ENCODE measurements at places on chromosomes 7 and 10.
A peak's percentile ranks its signal among the peaks of the same experiment; 100 is the strongest.

DNA sequence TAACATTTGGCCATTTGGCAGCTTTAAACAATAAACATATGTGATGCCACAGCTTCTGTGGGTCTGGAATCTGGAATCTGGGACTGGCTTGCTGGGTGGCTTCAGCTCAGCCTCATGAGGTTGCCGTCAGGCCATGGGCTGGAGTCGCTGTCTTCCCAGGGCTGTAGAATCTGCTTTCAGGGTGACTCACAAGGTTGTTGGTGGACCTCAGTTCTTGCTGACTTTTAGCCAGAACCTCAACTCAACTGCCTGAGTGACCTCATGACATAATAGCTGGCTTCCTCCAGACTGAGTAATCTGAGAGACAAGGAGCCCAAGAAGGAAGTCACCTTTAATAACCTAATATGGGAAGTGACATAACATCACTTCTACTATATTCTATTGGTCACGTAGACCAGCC, 44.6 kb upstream of the TSPAN13 start:
- DNase-seq = no peak

GRCh38 chr7:7369134-7369533, 166.5 kb downstream of the COL28A1 start:
- DNase-seq = no peak

DNA sequence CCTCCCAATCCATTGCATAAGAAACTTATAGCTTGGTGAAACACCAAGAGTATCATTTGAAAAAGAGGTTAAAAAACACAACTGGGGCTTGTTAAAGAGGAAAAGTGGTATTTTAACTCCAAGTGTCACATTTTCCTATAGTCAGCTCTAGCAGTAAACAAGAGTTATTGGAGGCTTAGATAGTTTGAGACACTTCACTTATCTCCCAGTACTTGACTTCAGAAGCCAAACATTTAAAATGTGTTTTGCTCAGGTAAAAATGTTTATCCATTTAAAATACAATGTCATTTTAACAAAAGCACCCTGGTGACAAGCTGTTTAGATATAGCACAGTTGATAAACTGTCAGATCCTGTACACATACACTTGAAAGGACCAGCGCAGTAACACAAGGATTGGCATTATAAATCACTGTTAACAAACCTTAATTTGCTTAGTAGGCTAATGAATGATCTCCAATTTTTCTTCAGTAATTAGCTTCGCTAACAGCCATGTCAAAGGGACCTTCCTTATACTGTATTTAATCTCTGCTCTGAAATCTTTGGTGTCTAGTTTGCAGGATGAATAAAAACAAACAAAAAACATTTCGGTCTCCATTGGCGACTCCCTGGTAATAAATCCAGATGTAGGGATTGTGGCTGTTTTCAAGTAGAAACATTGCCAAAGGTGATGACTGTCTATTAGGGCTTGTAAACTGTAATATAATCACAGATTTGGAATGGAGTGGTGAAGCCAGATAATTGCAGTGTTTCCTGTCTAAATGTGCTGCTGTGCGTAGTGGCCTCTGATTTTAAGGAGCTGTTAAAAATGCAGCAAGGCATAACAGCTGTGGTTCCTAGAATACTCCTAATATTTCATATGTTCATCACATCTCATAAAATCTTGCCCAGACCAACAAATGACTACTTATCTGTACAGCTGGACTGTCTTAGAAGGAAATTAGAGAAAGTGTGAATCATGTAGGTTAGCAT, 545.1 kb downstream of the AUTS2 start:
- DNase-seq = no peak

GRCh38 chr7:97506728-97507127, 225.2 kb upstream of the TAC1 start:
- DNase-seq = no peak

GRCh38 chr10:79242620-79243152, 104.6 kb upstream of the PPIF start:
- peak; percentile 88 for DNase-seq

- DNase-seq = no peak
These were observed 171.2 kb downstream of the ZNF365 start for GRCh38 chr10:62545160-62546066.

DNA sequence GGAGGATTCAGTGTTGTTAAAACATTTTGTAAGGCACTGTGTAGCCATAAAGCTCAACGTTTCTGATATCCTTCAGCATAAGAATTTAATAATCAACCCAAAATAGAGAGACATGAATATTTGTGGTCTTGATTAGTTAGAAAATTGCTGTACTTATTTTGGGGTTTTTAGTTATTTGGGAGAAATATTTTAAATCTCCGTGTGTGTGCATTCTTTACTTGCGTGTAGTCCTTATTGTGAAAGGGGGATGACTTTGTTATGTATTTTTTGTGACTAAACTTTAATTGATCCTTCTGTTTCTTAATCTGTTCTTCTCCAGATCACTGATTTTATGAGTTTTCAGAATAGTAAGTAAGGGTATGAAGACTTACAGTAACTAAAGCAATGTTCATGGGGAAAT, 81.2 kb downstream of the ZNRF2 start:
- DNase-seq = no peak

GRCh38 chr10:5252177-5253037, 55.8 kb downstream of the AKR1C4 start:
- DNase-seq = no peak

DNA sequence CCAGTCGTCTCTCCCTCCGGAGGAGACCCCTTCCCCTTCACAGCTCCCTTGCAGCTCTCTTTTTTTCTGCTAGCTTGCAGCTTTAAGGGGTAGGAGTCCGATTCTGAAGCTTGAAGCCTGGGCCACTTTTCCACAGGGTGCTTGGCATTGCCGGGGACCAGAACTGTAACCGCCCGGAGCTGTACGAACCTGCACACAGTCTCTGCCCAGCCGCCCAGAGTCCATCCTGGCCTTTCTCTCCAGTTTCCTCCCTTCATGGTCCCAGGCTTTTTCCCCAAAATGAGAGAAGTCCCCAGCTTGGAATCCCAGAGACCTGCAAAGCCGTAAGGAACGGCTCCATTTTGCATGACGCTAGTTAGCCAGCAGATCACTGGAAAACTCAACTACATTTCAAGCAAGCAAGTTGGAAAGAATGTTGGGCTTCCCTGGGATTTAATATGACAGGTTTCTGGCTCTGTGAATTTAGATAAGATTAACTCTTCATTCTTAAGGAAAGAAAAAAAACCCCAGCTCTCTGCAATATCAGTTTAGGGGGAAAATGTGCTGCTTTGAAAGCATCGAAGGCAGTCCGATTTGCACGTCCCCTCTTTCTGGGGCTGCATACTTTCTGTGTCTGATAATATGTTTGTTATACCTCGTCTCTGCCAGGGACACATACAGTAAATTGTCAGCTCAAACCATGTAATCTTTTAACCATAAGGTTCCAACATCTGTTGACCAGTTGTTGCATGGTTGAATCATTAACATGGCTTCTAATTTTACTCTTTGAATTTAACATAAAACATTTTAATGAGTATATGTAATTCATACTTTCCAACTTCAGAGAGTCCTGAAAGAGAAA, 190.0 kb upstream of the LYZL2 start:
- DNase-seq = no peak

GRCh38 chr10:44575601-44576380, 190.9 kb upstream of the CXCL12 start:
- DNase-seq = no peak

GRCh38 chr7:133484086-133484485, 231.2 kb downstream of the EXOC4 start:
- no peak for DNase-seq

DNA sequence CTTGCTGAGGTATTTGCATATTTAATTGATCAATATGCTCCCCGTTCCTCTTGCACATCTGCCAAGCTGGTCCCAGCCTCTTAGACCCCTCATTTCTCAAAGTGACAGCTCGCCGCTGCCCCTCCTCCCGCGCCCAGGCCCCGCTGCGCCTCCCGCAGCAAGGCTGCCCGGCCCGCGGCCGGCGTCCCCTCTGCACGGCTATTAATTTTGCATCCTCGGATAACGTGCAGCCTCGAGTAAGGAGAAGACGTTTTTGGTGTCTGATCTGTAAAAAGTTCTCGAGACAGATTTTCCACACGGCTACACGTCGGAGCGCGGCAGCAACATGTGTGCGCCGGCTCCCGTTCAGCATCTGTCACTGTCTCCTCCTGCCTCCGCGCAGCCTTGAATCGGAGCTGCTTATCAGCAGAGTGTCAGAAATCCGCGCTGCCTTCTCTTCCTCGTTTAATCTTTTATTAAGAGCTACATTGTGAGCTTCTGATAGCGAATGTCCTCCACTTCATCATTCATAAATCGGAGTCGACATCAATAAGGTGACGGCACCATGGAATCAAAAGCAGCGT, 65.3 kb downstream of the EBF3 start:
- DNase-seq = no peak

DNA sequence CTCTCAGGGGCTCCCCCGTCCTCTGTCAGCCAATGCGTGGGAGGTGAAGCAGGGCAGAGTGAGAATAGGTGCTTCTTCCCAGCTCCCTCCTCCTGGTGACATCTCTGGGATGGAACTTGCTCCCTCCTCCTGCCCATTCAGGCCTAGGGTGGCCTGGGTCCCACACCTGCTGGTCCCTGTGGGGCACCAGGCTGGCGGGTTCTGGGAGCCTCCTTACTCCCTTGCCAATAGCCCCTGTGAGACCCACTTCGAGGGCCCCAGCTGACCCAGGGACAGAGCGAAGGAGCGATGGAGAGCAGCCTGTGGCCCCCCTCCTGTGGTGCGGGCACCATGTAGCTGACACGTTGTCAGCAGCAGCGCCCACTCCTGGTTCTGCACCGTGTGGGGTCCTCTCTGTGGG, 512.6 kb downstream of the GLRX3 start:
- DNase-seq = no peak

GRCh38 chr10:95655571-95656290, 780 bp downstream of the ALDH18A1 start:
- no peak for DNase-seq

- no peak for DNase-seq
These were observed 13.9 kb upstream of the EPC1 start for GRCh38 chr10:32360884-32361283.

DNA sequence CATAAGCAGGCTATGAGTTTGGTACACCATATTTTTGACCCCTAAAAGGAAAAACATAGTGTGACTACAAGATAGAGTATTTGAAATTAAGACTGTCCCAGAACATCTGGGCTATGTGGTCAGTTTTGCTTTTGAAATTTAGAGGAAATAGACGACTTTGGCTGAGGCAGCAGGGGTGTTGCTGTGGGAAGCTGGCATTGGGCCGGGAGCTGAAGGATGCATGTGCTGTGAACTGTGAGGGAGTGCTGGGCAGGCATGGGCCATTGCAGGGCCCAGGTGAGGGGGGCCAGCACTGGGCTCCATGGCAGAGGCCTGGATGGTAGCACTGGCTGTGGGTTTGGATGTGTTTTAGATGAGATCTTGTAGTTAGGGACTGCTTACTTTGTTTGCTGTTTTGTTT, 168.3 kb downstream of the BMPER start:
- no peak for DNase-seq

DNA sequence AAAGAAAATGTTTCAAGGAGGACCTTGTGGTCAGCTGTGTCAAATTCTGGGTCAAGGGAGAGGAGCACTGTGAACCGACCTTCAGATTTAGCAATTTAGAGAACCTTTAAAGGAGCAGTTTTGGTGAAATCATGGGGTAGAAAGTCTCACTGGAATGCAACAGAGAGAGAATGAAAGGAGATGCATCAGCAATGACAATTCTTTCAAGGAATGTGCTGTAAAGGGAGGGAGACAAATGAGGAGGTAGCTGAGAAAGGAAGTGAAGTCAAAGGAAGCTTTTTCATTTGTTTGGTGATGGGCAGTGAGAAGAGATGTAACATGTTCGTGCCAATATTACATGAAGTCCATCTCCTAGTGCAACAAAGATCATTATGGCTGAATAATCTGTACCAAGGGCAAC, 166.0 kb downstream of the TSPAN12 start:
- no peak for DNase-seq

DNA sequence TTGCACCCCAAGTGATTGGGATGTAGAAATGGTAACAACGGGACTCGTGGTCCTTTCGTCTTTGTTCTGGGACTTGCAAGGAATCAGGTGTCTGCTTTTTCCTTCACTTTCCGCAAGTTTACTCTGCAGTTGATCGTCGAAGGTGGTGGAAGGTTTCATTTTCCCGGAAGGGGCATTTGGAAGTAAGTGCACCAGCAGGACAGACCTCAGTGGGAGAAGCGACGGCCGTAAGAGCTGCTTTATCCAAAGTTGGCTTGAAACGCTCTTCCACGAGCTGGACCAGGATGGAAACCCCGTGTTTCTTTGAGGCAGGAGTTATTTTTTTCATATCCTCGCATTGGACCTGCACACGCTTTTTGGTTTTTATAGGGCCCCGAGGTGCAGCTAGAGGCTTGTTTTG, 1.2 kb downstream of the BRI3 start:
- DNase-seq = no peak

GRCh38 chr7:138833596-138833995, 35.6 kb upstream of the ATP6V0A4 start:
- no peak for DNase-seq

- no peak for DNase-seq
These were observed 2.4 kb upstream of the ADARB2 start for GRCh38 chr10:1739751-1740150.

DNA sequence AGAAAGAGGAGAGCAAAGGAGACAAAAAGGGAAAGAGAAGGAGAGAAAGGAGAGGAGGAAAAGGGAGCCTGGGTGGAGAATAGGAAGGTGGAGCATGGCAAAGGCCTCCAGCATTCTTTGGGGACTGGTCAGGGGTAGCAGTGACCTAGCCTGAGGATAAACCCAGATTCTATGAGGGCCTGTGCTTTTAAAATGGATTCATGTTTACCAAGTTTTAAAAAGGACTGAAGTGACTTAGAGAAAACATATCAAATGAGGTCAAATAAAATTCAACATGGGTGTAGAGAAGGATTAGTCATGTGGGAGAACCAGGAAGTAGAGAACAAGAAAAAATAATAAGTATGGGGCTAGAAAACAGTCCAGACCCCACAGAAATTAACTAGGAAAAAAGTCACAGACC, 20.7 kb downstream of the CREB3L2 start:
- DNase-seq = no peak

DNA sequence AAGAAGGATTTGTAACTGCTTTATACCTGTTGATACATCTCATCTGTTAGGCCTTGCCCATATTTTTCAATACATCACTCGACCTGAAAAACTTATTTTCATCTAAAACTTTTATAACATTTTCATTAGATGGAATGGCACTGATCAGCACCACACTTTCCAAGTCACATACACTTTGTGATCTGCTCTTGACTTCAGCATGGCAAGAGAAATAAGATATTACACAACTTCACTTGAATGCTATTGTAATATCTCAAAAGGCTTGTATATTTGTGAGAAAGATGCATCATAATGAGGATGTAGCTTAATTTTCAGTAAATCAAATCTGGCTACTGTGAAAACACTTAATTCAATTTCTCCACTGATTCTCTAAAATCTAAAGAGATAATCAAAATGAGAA, 126.2 kb downstream of the MICU1 start:
- no peak for DNase-seq

- no peak for DNase-seq
These were observed 21.4 kb downstream of the HKDC1 start for GRCh38 chr10:69241575-69241974.

- DNase-seq = peak; percentile 74
These were observed 634 bp downstream of the EZH2 start for GRCh38 chr7:148883266-148884048.

All from type B pancreatic cell (in vitro differentiated cells).